NCI-H187 (cell line): ENCODE measurements at places on chromosomes 6 and 20.
A peak's percentile ranks its signal among the peaks of the same experiment; 100 is the strongest.

DNA sequence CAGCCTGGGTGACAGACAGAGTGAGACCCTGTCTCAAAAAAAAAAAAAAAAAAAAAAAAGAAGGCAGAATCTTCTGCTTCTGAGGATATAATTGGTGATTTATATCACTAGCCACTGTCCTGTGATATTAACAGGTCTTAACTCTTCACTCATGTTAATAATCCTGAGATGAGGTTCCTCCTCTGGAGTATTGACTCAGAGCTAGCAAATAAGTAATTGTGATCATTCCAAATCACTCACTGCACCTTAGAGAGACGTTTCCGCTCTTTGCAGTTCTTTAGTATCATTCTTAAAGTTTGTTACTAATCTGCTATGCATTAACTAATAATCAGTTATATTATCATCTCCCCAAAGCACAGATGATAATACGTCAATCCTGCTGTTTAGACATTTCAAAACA lies 41.6 kb upstream of the NOX3 start:
- DNase-seq, result no peak

GRCh38 chr6:169109411-169110220 lies 144.0 kb downstream of the THBS2 start:
- no peak for DNase-seq

DNA sequence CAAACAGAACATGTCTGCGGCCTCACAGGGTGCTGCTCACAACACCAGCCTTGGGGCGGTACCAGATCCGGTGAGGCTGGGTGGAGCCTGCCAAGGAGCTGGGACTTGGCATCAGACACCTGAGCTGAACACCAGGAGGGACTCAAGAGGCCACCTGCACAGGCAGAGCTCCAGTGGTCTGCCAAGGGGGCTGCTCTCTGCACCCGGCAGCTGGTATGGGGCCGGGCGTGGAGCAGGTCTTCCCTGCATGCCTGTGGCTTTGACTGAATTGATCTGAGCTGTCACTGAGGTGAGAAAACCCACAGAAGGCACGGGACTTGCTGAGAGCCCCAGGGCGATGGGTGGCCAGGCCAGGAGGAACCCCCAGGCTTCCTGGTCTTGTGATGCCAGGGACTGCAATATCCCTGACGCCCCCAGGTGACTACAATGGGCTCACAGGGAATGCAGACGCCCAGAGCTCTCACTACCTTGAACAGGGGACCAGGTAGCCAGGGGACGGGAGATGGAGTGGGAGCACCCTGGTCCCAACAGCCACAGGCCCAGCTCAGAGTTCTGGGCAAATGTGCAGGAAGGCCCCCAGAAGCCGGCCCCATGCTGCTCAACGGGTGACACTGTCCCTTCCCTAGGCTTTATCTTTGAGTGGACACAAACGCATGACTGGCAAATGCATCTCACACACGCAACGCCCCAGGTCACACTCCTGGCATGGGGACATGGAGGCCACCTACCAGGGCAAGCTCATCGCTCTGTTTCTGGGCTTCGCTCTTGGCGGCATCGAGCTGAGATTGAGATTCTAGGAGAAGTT lies 48.2 kb downstream of the DSTN start:
- DNase-seq, result no peak

DNA sequence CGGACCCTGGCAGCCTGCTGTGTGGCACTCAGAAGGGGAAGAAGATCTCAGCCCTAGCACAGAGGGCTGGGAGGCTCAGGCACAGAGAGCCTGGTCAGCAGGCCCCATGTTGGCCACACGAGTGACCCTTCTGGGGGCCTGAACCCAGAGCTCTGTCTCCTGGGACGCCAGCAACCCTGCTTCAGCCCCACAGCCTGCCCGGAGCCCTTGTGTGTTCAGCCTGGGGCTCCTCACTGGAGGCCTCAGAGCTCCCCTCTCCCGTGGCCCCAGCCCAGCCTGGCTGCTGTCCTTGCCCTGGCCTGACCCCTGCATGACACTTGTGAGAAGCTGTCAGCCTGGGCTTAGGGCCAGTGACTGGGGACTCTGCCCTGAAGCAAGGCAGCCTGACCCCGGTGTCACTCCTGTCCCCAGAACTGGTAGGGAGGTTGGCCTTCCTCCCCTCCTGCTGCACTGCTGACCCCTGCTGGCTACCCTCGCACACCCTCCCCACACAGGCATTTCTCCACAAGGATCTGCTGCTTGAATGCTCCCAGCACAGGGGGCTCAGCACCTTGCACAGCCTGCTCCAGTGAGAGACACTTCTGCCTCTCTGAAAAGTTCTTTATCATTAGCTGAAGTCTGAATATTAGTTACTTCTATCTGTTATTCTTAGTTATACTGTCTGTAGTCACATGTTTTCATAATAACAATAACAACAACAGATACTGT lies 15.4 kb upstream of the IP6K3 start:
- DNase-seq, result peak; percentile 42

DNA sequence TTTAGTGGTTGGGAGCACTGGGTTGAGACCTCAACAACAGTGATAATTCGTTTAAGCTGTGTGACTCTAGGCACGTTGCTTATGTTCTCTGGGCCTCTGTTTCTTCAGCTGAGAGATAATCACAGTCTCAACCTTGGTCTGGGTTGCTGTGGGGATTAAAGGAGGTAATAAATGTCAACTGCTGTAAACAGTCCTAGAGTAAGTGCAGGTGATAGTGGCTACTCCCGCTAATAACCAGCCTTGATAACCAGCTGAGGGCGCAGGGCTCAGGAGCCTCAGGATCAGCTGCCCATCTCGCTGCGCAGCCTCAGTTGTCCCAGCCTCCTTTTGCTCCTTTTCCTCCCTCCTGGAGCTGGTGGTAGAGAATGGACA lies 58.0 kb downstream of the JARID2 start:
- no peak for DNase-seq
